ENCODE measurements at places on chromosomes 2 and 18. TPM values are rescaled to one million over a fixed set of nuclear protein-coding genes. Genes with fewer than 3 reads are reported as not detected.

ANKRD36C gene
- 46.2 TPM for total RNA-seq

RNF125 gene
- 1.1 TPM for total RNA-seq

LTBP1 gene
- total RNA-seq, result 30.2 TPM

KLHL30 gene
- total RNA-seq, result 0.25 TPM

BOD1L2 gene
- not detected for total RNA-seq

ZC3H15 gene
- 76.7 TPM for total RNA-seq

APOB gene
- total RNA-seq, result 0.09 TPM

PID1 gene
- total RNA-seq, result 0.91 TPM

SALL3 gene
- 9.0 TPM for total RNA-seq

CDK5R2 gene
- 1.7 TPM for total RNA-seq

RBM43 gene
- 8.1 TPM for total RNA-seq

MROH2A gene
- total RNA-seq, result not detected

CAPG gene
- total RNA-seq, result 24.3 TPM

ANKRD44 gene
- total RNA-seq, result 13.5 TPM

DSG4 gene
- total RNA-seq, result not detected

ANKRD53 gene
- total RNA-seq, result 1.2 TPM

COL6A3 gene
- 4.5 TPM for total RNA-seq

DNAH7 gene
- total RNA-seq, result 1.5 TPM

L3MBTL4 gene
- total RNA-seq, result 0.65 TPM

MEIS1 gene
- 107 TPM for total RNA-seq

DES gene
- total RNA-seq, result 0.28 TPM

TSPYL6 gene
- not detected for total RNA-seq

CIDEA gene
- not detected for total RNA-seq

OR6B3 gene
- total RNA-seq, result not detected

All from neural crest cell (in vitro differentiated cells).